Lung (tissue), 17 donors: ENCODE measurements at places on chromosomes 3 and 15.
A peak's percentile ranks its signal among the peaks of the same experiment; 100 is the strongest.

DNA sequence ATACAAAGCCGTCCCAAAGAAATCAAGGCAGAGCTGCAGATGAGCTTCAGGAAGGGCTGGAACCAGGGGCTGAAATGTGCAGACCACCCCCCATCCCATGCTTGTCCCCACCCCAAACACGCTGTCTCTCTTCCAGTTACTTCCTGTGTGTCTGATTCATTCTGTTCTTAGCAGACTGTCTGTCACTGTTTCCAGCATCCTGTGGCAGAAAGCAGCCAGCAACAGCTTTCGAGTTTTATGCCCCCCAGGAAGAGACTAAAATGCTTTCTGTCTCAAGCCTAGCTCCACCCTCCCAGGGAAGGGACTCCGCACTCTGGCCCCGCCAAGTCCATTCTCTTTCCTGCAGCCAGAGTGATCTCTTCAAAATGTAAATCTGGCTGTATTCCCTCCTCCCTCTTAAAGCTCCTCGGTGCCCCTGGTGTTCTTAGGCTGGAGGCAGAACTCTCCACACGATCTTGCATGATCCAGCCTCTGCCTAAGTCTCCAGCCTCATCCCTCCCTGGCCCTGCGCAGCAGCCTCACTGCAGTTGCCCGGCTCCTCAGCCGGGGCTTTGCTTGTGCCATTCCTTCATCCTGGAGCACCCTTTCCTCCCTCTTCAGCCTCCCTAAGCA lies 41.5 kb downstream of the HRH1 start:
- peak; percentile 33 for DNase-seq

DNA sequence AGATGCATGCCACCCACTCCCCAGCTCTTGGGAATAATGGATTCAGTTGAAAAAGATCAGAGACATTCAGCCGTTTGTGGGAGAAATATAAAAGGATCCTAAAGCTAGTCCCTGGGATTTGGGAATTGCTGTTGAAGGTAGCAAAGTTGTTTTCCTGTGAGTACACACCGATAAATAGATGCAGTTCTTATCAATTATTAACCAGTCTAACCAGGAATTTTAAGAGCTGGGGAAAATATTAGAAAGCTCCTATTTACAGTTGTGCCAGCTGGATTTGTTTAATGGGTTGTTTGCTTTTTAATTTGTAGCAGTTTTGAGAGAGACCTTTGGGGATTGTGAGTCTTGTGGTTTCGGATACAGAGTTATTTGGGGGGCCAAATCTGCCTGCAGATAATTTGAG lies 44.2 kb upstream of the SKOR1 start:
- no peak for DNase-seq

DNA sequence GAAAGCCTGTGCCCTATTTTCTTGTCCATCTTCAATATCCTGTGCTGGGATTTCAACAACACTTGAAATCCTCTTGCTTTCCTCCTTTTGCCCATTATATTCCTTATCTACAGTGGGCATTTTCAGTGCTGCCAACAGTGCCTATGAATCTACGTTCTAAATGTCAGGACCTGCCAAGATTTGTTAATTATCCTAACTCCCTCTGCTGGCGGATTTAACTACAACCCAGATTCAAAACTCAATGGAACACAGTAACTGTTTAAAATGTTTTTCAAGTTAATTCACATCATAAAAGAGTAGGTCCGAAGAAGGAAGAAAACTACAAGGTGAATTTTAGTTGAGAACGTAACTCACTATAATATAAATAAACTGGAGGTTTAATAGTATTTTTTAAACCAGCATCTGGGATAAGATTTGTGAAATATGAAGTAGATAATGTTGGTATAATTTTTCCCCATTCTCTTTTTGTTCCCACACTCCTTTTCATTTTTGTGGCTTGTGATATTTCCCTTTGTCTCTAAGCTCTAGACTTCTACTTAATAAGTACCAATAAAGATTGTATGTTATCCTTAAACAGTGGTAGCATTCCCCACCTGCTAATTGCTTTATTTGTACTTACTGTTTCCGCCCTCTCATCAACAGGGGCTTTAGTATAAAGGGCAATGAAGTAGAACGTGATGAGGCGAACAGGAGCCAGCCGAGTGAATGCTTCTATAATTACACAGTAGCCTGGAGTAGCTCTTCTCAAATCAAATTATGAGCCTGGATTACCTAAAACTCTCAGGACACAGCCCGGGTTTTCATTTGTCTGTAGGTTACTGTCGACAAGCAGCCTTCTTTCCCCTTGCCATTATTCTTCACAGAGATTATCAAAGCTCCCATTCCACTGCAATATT lies 302.5 kb upstream of the ATP11B start:
- peak; percentile 57 for DNase-seq

DNA sequence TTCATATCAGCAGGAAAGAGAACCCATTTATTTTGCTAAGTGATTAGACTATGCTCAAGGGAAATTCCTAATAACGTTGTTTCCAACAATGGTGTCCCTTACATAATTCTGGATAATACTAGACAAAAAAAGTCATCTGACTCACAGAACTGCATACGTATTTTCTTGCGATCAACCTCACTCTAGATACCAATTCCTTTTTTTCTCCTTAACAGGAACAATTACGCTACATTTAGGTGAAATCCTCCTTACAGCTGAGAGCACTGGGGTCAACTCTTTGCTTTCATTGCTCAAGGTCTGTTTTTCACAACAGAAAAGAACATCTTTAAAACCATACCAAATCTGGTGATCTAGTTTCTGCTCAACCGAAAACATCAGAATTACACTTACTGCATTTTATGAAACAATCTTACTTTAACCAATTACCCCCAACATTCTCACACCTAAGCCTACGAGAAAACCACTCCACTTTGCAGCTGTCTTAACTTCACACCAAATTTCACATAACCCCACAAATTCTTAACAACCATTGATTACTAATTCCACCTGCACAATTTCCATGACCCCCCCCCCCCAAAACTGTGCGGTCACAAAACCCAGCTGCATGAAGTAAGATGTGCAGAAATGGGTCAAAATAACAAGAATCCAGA lies 61.2 kb upstream of the ICE2 start:
- no peak for DNase-seq

- DNase-seq = no peak
These were observed 6.9 kb downstream of the IFT122 start for GRCh38 chr3:129446926-129447325.

GRCh38 chr3:109943181-109943580 lies 605.8 kb upstream of the DPPA4 start:
- DNase-seq = no peak

DNA sequence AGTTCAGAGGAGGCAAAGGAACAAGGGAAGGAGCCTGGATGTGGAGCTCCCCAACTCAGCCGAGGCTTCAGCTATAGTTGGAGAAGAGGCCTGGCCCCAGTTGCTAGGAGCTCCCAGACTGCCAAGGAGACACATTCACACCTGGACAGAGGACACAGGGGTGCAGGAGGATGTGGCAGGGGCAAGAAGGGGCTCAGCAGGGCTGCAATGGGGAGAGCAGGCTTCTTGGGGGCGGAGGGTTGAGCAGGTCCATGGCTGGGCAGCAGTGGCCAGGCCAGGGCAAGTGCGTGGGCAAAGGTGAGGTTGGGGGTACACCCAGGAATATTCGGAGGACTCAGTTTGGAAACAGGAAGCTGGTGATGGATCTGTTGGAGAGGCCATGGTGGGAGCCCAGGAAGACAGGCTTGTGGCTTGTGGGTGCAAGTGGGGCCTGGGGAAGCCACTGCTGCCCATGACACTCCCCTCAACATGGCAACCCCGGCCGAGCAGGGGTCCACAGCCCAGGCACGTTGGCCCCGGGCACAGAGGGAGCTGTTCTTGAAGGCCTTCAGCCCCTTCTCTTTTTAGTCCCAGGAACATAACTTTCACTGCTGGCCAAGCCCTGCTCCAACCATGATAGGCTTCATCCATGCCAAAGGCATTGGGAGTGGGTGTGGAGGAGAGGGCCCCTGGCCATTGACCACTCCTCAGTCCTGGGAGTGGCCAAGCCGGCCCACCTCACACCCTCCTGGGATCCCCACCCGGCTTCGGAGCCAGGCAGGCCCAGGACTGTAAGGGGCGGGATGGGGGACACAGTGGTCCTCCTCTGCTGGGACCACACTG lies 33.3 kb downstream of the TSPAN3 start:
- DNase-seq = no peak

GRCh38 chr3:38095669-38096483 lies 41.1 kb downstream of the ACAA1 start:
- DNase-seq = no peak

DNA sequence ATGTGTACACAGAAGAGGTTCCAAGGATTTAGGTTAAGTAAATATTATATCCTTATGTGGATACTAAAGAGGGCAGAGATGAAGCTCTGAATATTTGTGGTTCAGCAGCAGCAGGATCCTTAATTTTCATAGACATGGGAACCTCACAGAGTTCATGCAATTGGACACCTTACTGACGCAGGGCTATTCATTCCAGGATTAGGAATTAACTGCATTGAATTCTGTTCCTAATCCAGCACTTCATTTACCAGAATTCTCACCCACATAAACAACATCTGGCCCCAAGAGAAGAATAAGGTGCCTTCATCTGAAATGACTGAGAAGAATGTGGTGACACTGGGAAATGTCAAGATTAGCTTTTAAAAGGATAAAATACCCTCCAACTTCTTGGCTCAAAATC lies 62.4 kb downstream of the ADAMTS9 start:
- DNase-seq = no peak

- peak; percentile 64 for DNase-seq
These were observed 28.4 kb downstream of the CCDC12 start for GRCh38 chr3:46947981-46948791.

GRCh38 chr3:196406811-196407470 lies 25.3 kb downstream of the UBXN7 start:
- peak; percentile 48 for DNase-seq

- no peak for DNase-seq
These were observed 7.5 kb upstream of the OPA1 start for GRCh38 chr3:193585530-193585929.

GRCh38 chr15:51736751-51737521 lies 519 bp downstream of the LYSMD2 start:
- DNase-seq = no peak

GRCh38 chr3:61157414-61157813 lies 93.8 kb downstream of the FHIT start:
- DNase-seq = peak; percentile 45

DNA sequence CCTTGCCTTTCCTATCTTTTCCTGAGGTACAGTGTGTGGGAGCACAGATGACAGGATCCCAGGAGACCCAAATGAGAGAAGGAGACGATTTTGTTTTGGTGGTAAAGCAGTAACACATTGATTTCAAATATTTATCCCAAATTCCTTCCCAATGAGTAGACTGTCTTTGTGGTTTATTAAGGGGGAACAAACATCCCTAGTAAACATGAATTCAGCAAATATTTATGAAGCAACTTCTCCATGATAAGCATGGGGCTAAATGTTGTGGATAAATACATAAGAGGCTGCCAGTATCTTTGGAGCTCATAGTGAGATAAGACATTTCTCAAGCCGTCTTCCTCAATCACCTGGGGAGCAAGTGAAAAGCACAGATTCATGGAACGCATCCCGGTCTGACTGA lies 460.8 kb upstream of the CFAP20DC start:
- DNase-seq = no peak

DNA sequence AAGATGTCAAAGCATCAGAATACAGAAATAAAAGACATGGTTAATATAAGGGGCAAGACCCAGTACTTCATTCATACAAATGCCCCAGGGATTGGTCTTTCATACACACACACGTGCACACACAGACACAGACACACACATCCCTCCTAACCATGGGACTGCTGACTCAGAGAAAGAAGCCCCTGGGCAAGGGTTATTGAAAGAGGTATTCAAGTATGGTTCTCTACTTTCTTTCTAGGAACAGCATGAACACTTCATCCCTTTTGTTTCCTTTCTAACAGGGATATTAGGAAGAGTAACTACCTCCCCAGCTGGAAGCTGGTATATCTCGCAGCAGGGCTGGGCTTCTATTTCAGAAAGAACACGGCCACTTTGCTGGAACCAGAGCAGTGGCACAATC lies 33.2 kb upstream of the ZFAND6 start:
- no peak for DNase-seq

DNA sequence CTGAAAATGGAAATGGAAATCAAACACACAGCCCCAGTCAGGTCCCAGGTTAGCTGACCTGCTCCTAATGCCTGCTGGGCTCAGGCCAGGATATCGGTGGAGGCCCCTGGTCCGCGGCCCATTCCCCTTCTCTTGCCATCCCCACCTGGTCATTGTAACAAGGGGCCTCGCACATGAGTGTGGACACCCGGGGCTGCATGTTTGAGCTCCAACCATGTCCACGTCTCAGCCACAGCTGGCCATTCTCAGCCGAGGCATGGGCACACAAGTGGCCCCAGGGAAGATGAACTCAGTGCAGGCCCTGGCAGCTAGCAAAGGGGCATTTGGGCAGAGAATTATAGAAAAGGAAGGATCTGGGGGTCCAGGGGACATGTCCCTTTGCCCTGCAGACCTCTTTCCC lies 41.7 kb downstream of the FAM174B start:
- no peak for DNase-seq

DNA sequence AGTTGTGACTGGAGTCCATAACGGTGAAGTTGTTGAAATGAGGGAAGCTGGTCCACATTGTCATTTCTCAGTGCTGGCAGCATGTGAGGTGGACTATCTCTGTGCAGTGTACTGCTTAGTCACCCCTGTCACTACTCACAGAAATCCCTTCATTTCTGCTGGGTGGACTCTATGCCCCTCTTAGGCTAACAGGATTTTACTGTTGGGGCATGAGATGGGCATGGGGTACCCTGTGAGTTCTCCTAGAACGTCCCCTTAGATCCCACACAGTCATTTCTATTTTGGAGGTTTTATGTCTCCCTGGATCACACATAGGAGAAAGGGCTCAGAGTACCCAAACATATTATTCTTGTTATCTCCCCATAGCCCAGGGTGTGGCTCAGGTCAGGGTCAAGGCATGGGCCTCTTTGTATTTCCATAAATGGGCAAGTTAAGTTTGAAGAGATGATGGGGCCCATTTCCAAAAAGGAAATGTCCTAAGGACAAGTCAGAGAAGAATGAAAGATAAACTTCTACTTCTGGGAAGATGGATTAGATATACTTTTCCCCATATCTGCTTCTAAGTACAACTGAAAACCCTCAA lies 15.2 kb downstream of the P2RY1 start:
- no peak for DNase-seq

GRCh38 chr3:27699067-27699466 lies 23.1 kb downstream of the EOMES start:
- no peak for DNase-seq

- no peak for DNase-seq
These were observed 6.1 kb downstream of the RBP2 start for GRCh38 chr3:139470199-139470598.

GRCh38 chr15:34132881-34133280 lies 31.0 kb downstream of the PGBD4 start:
- no peak for DNase-seq
